Testis (tissue), 5 donors: ENCODE measurements at places on chromosomes 12 and 14. TPM values are rescaled to one million over a fixed set of nuclear protein-coding genes. Genes with fewer than 3 reads are reported as not detected.

The PLEKHD1 gene
- 0.87 TPM for total RNA-seq

The FIGNL2 gene
- 2.1 TPM for total RNA-seq

DNA sequence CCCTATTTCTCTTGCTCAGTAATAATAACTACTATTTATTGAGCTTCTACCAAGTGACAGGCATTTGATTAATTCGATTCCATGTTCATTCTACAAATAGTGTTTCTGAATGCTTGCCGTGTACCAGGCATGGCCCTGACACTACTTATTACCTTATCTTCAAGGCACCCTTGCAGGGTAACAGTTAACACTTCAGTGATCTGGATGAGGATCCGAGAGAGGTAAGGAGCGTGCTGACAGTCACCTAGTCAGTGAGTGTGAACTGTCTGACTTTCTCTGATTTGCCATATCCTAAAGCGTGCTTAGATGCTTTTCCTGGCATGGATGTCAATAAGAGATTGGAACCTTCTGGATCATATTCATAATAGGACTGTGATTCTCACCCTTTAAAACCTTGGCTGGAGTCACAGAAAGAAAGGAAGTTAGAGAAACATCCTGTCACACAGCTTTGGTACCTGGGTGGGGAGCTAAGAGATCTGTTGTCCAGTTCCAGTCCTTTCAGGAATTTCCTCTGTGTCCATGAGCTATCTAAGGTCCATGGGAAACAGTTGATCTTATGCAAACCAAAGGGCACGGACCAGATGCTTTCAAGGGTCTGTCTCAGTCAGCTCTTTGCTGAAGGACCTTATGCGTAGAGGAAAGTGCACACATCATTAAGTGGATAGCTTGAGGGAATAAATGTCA, 54.8 kb downstream of the PPFIBP1 start:
- no peak for DNase-seq
- no peaks in the 10 kb centered on the region for H3K27me3 ChIP-seq
- H3K36me3 ChIP-seq: no peaks in the 10 kb centered on the region
- peaks cover 17% of the 10 kb centered on the region for H3K4me1 ChIP-seq
- no peak overlapping the region for H3K4me3 ChIP-seq
- H3K27ac ChIP-seq: no peak overlapping the region

DNA sequence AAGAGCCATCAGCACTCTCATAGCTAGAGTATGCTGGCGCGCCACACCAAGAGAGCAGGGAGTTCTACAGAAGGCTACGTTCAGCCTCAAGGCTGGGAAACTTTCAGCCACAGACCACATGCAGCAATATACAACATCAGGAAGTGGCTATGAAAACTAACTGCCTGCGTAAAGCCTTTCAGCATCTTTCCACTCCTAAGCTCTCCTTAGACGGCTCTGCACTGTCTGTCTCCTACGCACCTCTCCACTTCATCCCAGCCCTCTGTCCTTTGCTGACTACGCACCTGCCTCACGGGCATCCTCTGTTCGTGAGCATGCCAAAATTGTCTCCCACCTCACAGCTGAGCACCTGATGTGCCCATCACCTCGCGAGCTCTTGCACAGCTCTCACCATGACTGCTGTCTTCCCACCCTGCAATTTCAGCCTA, 9.7 kb downstream of the MPHOSPH9 start:
- no peak overlapping the region for H3K4me3 ChIP-seq
- H3K4me1 ChIP-seq: peaks cover 4% of the 10 kb centered on the region
- no peaks in the 10 kb centered on the region for H3K36me3 ChIP-seq

DNA sequence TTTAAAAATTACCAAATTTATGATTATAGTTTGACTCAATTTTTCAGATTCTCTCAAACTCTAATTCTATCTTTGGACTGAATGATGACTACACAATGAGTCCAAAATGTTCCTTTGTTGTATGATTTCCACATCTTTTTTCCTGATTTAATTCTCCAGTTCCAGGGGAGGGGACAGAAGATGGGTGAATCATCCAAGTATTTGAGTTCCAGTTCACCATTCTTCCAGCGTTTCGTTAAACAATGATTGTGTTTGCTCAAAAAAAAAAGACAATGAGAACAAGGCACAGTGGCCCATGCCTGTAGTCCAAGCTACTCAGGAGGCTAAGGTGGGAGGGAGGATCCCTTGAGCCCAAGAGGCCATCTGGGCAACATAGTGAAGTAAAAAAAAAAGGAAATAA, 23.8 kb downstream of the BAZ1A start:
- H3K4me3 ChIP-seq: no peak overlapping the region
- no peak for DNase-seq
- peaks cover 3% of the 10 kb centered on the region for H3K4me1 ChIP-seq
- H3K36me3 ChIP-seq: no peaks in the 10 kb centered on the region
- H3K27ac ChIP-seq: no peak overlapping the region
